ENCODE measurements at places on chromosomes 7 and 10.

- no peak for DNase-seq
Observed at GRCh38 chr10:78748235-78748533, 320.6 kb upstream of the ZMIZ1 start.

DNA sequence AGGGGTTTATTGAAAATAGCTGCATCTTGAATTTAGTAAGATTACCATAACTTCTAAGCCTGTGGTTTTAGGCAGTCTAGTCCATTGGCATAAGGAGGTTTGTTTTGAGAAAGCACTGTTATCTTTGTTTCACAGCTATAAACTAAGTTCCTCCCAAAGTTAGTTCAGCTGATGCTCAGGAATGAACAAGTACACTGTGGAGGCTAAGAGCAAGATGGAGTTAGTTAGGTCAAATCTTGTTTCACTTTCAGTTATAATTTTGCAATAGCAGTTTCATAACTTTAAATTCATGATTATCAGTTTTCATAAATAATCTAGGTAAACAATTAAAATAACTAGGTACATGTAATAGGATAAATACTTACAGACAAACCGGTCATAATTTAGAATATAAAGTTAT is 15.4 kb downstream of the SEC61G start:
- no peak for DNase-seq

DNA sequence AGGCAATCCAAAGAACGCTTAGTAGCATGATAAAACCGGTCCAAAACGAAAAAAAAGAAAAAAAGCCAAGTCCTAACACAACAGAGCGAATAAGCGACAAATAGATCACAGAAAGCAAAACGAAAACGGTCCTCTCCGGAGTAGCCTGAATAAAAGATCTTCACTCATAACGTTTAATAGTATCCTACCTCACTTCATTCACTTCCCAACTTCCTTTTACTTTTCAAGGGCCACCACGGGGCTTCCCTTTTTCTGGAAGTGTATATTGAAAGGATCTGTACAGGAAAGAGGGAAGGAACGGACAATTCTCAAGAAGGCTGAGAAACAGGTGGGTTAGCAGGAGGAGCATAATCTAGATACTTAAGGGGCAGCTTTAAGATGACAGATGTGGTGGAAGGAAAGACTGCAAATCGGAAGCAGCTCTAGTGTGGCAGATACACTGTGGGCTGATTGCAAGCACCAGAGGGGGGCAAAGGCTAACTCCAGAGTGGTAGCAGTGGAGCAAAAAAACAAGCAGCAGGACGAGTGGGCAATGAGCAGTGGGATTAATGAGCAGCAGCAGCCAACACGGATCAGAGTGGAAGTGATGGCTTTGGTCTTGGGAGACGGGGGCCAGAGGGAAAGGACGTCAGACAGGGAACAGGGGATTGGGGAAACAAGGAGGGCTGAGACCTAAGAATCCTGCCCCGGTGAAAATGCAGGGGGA is 866 bp downstream of the CNOT4 start:
- DNase-seq: peak; percentile 74

DNA sequence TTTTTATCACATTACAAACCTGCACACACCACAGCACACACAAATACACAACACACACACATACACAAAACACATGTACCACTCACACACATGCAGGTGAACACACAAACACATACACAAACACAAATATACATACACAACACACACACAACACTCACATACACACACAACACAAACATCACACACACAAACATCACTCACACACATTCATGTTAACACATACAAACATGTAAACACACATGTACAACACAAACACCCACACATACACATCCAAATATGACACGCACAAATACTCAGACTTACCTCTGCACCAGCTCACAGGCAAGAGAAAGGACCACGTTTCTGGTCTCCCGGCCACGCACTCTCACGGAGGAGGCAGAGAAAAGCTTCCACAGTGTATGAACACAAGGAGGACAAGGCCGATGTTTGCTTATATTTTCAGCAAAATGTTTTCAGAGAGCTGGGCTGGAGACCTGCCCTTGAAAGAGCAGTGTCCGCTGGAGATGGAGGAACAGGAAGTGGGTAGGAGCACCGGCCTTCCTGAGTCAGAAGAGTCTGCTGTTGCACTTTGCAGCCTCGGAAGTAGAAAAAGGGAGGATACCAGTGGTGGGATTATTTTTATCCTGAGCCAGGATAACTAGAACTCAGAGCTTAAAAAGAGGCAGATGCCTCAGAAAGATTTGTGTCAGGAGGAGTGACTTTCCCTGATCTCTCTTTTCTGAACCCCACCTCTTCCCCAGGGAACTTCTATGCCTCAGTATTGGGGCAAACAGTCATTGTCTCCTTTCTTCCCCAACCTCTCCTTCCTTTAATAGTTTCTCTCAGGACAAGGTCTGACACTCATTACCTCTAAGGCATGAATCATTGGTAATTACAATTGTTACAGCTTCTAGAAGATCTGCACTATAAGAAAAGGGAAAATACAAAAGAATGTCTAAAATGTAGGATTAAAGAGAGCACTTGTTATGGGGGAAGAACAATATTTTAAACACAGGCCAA is at the start of gene GIMAP6:
GIMAP6 (minus strand) TSS at position 520 of the 999 bp plus-strand sequence. CDS start 2,243 bp downstream, outside the sequence.
- no peak for DNase-seq

DNA sequence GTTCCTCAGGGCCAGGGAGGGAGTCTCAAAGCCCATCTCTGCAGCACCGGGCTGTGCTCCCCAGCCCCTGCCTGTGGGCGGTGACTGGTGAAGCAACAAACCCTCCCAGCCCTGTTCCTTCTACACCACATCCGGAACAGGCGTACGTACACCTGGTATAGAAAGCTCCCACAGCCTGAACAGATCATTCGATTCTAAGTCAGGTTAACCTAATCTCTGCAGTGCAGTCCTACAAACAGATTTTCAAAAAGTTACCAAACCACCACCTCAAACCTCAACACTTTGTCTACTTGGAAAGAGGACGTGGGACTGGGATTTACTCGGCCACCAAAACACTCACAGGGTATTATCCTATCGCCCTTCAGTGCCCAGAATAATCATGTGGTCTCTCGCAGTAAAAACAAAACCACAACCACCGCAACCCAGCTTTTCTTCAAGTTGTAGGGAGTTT is 238.4 kb downstream of the DIP2C start:
- DNase-seq: no peak

DNA sequence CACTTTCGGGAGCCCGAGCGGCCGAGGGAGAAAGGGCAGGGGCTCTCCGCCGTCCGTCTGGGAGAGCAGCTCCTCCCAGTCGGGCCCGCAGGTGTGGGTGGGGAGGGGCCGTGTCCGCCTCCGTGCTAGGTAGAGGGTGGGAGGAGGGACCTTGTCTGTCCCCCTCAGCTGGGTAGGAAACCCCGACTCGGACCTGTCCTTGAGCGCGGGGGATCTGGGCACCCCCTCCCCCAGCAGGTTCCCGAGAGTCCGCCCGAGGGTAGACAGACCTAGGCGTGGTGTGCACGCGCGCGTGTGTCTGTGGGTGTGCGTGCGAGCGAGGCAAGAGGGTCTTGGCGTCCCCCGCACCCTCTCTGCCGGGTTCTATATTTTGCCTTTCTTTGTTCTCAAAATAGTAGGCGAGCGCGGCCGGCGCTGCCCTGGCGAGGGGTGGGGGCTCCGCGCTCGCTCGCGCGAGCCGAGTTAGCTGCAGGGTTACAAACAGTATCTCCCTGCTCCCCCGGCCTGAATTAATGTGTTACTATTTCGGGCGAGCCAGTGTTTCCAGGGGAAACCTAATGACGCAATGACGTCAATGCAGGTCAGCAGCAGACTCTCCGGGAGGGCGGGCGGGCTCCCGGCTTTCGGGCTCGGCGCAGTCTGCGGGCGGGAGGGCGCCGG is 73.9 kb upstream of the LEP start:
- DNase-seq: peak; percentile 41

DNA sequence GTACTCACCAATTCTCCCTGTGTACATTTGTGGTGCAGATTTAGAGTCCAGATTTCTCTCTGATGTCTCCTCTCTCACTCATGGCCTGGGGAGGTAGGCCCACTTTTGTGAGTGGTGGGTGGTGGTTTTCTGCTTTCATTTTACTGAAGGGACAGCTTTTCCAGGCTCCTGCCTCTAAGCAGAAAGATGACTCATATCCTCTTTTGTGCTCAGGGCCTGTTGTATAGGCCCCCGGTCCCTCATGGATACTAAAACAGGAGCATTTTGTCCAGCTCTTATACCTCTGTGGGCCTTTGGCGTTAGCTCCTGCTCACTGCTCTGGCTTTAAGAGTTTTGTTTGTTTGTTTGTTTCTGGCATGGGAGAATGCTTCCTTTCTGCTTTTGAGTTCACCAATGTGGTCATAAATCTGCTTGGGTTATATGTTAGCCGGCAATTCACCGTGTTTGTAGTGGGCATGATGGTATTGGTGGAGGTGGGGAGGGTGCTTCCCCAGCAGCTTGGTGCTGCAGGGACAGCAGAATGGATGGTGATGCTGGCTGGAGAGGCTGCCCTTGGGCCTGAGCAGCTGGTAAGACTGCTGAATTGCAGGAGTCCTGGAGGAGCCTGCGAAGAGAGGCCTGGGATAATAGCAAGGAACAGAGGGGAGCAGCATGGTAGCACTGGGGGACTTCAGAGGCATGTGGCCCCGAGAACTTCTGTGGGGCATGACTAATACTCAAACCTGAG is 468.7 kb downstream of the RPS24 start:
- no peak for DNase-seq

DNA sequence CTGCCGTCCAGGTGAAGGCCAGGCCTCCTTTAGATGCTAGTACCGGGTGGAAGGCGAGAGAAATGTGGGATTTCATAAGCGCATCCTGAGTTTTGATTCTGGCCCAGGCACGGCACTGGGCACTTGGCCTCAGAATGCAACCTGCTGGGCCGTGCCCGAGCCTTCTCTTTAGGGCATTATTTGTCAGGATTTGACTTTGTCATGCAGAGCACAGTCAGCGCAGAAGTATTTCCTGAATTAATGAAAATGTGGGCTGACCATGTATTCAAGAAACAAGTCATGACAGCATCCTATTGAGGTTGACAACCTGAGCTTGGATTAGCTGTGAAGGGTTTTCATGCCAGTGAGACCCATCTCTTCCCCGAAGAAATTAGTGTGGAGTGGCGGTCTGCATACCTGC is 34.4 kb downstream of the RCC1L start:
- DNase-seq: no peak

DNA sequence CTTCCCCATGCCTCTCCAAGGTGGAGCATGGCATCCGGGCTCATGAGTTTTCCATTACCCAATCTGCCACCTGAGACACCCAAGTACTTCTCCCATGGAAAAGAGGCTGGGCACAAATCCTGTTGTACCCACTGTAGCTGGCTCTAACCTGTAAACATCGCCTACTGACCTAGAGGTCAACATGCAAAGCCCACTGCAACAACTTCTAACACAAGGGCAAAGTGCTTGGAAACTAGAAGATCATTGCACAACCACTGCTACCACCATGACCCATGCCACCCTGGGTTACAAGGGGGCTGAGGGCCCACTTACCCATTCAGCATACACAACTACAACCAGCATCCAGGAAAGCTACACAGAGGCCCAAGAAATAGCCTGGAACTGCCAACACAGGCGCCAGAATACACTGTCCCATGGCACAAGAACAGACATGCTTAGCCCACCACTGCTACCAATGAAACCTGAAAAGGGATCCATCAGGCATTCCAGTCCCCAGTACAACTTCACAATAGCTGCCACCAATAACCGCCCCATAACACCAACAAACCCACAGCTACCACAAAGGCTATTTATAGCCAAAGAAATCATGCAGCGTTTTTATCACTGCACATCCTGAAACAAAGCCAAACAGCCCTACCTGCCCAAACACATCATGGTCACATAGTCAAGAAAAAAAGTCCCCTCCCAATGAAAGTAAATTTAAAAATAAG is 63.4 kb downstream of the RNF32 start:
- DNase-seq: no peak

DNA sequence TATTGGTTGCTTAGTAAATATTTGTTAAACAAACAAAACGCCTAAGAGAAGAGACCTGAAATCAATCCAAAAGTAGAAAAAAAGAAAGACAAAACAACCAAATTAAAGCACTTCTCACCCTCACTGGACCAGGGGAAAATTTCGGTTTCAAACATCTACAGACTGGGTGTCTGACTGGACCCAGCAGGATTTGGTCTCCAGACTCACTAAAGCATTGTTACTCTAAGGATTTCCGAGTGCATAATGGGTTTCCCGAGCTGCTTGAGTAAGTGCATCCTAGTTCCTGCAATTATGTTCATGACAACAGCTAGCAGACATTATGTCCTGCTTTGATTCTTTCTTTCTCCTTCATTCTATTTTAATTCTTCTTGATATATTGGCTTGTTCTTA is 51.8 kb upstream of the FAM3C start:
- no peak for DNase-seq

DNA sequence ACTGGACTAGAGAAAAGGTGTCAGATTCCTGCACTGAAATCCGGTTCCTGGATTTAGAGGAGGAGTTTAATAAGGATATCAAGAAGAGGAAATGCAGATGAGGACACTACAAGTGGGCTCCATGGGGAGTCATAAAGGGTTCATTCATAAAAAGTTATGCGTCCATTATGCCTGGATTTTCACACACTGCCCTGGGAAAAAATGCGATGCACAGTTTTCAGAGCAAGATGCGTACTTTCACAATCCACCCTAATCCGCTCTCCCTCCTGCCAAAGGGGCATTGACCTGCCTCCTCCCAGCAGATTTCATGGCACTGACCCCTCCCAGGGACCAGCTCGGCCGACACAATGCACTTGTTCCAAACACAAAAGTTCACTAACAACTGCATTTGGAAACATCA is 42.2 kb upstream of the OPALIN start:
- DNase-seq: no peak

GRCh38 chr7:24372961-24373955 is 89.3 kb downstream of the NPY start:
- DNase-seq: no peak

- DNase-seq: no peak
Observed at GRCh38 chr10:118971187-118971586, 58.3 kb upstream of the NANOS1 start.

DNA sequence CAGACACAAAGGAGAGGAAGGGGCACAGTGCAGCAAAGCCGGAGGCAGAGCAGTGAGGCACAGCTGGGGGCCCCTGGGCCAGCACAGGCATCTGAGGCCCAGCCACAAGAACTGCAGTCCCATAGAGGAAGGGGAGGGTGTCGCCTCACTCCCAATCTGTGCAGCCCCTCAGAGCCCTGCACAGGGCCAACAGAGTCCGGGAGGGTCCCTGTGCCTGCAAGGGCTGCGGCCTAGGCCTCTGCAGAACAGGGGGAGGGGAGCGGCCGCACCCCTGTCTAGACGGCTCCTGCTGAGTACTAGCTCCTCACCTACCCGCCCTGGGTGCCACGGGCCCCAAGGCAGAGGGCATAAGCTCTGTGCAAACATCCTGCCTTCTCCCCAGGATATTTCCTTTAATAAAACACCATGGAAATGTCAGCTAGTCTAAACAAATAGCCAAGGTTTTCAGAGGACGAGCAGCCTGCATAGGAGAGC is 32.4 kb upstream of the RET start:
- DNase-seq: no peak

Data from DMS 273 treated with DMSO at 0.1 percent for 48 hours (cell line).